Stimulated activated CD8-positive, alpha-beta memory T cell treated with anti-CD3 and anti-CD28 coated beads, Interleukin-4, amount 100 ng/mL, for 1 hour (primary cell): ENCODE measurements at places on chromosomes 3 and 15.

DNA sequence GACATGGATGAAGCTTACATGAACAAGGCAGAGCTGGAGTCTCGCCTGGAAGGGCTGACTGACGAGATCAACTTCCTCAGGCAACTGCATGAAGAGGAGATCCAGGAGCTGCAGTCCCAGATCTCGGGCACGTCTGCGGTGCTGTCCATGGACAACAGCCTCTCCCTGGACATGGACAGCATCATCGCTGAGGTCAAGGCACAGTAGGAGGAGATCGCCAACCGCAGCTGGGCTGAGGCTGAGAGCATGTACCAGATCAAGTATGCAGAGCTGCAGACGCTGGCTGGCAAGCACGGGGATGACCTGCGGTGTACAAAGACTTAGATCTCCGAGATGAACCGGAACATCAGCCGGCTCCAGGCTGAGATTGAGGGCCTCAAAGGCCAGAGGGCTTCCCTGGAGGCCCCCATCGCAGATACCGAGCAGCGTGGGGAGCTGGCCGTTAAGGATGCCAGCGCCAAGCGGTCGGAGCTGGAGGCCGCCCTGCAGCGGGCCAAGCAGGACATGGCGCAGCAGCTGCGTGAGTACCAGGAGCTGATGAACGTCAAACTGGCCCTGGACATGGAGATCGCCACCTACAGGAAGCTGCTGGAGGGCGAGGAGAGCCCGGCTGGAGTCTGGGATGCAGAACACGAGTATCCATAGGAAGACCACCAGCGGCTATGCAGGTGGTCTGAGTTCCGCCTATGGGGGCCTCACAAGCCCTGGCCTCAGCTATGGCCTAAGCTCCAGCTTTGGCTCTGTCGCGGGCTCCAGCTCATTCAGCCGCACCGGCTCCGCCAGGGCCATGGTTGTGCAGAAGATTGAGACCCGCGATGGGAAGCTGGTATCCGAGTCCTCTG lies 77.6 kb downstream of the CLDN11 start:
- DNase-seq = no peak

DNA sequence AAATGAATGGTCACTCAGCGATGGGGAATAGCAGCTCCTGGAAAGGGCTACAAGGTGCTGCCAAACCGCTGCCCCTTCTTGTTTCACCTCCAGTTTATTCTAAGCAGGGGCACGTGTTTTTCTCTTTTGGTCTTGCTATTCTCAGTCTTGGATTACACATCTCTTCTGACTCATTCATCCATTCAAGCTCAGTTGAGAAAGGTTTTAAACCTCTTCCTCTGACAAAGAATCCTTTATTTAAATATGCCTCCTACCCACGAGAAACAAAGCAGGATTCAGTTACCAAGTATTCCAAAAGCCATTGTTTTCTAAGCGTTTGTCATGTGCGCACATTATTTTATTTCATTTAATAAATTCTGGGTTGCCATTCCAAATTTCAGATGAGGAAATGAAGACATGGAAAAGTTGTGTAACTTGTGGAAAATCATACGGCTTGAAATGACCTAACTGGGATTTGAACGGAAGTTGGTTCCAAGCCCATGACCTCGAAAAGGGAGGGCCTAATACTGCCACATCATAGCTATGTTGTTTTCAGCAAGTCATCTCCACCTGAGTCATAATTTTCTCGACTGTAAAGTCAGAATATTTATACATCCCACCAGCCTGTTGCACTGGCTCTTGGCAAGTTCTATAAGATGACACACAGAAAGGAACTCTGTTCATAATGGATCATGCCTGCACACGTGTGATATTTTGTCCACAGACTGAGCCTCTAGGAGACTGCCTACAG lies 292.0 kb upstream of the SLCO3A1 start:
- DNase-seq = no peak

- DNase-seq = no peak
Observed at GRCh38 chr3:48684480-48685143, 1.1 kb downstream of the NCKIPSD start.

GRCh38 chr15:101359365-101359947 lies 64.4 kb upstream of the SNRPA1 start:
- no peak for DNase-seq

- no peak for DNase-seq
Observed at GRCh38 chr3:30873671-30874070, 20.8 kb downstream of the GADL1 start.

- DNase-seq = no peak
Observed at GRCh38 chr15:51678096-51678495, 3.2 kb upstream of the SCG3 start.

DNA sequence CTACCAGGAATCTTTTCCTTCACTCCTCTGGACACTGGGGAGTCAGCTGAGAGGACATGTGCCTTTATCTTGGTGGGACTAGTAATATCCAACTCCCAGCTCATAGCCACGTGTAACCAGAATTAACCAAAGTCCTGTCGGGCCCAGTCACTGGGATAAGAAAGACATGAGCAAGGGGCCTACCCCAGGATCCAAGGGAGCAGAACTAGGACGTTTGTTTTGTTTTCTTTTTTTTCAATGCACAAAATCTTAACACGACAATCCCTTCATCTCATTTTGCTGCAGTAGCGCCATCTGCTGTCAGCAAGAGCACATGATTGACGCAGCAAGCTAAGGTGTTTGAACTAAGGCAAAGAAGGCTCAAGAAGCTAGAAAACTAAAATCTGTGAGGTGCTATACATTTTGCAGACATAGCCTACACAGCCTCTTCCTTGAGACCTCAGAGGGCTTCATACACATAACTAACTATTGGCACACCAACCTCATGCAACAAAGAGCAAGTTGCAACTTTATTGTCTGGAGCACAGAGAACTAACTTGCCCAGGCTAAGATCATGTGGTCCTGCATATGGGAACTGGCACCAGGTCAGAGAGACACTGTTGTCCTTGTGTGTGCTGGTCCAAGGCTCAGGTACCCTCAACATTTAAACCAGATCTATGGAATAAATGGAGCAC lies 43.6 kb downstream of the RLBP1 start:
- DNase-seq = peak; percentile 44

GRCh38 chr3:156577736-156578135 lies 22.8 kb upstream of the SSR3 start:
- no peak for DNase-seq

DNA sequence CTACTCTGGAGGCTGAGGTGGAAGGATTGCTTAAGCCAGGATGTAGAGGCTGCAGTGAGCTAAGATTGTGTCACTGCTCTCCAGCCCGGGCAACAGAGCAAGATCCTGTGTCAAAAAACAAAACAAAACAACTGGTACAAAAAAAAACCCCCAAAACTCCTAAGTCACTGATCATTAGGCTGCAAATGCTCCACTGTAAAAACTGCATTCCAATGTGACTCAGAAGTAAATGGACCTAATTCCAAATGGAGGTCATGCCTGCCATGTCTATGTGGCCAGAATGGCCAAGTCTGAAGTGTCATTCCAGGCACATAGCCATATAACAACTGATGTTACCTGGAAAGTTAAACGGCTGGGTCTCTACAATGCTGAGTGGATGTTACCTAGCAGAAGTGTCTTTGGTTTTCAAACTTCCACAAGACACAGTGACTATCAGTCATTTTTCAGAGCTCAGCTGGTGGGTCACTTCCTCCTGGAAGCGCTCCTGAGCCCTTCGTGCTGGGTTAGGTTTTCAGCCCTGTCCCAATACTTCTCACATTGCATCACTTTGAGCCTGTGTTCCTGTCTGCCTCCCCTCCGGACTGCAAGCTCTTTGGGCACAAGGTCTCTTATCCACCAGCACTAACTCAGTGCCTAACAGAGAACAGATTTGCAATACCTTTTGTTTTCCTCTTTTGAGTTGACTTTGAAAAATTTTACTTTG lies 10.6 kb downstream of the FSTL1 start:
- DNase-seq = no peak

DNA sequence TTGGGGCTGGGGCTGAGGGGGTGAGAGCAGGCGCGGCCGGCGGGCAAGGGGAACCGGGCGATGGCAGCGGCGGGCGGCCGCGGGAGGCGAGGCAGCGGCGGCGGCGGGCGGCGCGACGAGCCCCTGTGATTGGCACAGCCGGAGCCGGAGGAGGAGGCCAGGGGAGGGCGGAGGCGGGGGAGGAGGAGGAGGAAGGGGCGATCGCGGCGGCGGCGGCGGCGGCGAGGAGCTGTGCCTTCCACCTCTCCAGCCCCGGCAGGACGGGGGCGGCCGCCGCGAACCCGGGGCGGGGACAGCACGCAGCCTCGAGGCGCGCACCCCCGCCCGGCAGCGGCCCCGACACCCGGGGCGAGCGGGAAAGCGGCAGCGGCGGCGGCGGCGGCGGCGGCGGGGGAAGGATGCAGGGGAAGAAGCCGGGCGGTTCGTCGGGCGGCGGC lies at the start of gene SLCO3A1:
Gene SLCO3A1 (plus strand): TSS at position 198 of the 437 bp plus-strand sequence.
- DNase-seq = peak; percentile 62

GRCh38 chr3:194244167-194244566 lies 107.0 kb downstream of the CPN2 start:
- DNase-seq = no peak

- no peak for DNase-seq
Observed at GRCh38 chr3:74617776-74618175, 3.3 kb upstream of the CNTN3 start.

DNA sequence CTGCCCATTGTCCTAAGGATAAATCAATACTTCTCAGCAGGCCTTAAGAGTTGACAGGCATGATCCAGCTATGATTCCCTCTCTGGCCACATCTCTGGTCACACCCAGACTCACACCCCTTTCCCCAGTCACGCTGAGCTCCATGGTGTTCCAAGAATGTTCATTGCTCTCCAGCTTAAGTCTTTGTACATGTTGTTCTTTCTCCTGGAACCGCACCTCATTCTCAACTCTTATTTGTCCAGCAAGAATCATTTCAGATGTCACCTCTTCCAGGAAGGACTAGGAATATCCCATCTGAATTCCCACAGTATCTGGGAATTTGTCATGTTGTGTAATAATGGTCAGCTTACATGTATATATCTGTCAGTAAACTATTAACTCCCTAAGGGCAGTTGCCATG lies 118.3 kb upstream of the GALNT15 start:
- DNase-seq = no peak

GRCh38 chr3:39280571-39280970 lies 735 bp upstream of the CX3CR1 start:
- no peak for DNase-seq

GRCh38 chr3:53464424-53464823 lies 30.0 kb upstream of the CACNA1D start:
- DNase-seq = no peak

DNA sequence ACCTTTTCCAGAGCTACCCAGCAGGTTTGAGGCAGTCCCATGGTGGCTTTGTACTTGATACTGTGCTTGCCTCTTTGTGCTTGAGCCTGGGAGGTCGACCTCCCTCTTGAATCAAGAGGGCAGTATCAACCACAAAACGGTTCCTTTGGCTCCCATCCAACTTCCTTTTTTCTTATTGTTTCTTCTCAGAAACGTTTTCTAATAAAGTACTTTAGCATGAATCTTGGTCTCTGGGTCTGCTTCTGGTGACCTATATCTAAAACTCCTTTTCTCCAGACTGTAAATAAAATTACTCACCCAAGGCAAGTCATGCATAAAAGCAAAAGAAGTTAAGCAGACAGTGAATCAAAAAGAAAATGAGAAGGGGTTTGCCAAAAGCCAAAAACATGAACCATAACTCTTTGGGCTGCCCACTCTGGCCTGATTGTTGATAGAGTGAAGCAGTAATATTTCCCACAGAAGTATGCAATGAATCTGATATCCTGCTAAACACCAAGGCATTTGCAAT lies 112.2 kb upstream of the SLC4A7 start:
- DNase-seq = no peak

GRCh38 chr15:44216958-44217357 lies 21.9 kb upstream of the FRMD5 start:
- DNase-seq = no peak

DNA sequence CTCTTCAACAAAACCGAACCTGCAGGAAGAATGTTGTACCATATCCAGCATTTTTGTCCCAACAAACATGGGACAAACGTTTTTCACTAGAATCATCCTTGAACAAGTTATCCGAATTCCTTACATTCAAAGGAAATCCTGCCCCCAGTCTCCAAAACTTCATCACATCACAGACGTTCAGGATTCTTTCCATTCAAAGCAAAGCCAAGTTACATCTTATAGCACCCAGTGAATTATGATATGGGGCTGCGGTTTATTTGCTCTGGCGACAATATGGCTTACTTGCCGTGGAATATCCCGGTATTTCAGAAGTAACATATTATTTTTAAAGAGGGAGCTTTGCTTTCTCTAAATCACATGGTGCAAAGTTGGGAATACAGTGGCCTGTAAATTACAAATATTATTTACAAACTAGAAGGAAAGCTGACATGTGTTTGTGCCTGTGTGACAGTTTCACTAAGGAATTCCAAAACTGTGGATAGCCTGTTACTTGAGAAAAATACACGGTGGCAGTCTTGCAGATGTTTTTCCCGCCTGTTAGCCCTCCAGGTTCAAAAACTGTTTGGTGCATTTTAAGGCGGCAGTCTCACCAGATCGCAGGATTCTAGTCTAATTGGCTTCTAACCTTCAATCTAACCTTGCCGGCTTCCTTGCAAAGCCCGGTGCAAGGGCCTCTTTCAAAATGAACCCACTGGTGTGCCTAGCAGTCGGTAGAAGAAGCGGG lies 736 bp upstream of the MBNL1 start:
- DNase-seq = no peak

- no peak for DNase-seq
Observed at GRCh38 chr3:171428321-171428787, 31.9 kb downstream of the TNIK start.

GRCh38 chr3:111939873-111940272 lies 39.0 kb upstream of the ABHD10 start:
- DNase-seq = no peak

DNA sequence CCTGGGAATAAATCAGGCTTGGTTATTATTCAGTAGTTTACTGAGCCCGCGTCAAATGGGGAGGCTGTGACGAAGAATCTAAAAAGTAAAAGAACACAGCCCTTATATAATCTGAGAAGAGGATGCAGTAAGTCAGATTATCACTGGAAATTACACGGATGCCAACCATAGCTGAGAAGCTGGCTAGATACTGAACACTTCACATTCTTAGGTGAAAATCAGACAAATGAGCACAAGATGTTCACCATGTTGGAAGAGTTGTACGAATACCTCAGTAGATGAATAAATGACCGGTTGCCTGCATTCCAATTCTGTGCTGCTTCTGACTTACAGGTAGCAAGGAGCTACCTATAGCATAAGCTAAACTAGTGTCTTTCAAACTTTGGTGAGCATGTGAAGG lies 254.3 kb downstream of the THRB start:
- DNase-seq = no peak

- DNase-seq = no peak
Observed at GRCh38 chr3:4351872-4352271, 48.7 kb downstream of the SETMAR start.

DNA sequence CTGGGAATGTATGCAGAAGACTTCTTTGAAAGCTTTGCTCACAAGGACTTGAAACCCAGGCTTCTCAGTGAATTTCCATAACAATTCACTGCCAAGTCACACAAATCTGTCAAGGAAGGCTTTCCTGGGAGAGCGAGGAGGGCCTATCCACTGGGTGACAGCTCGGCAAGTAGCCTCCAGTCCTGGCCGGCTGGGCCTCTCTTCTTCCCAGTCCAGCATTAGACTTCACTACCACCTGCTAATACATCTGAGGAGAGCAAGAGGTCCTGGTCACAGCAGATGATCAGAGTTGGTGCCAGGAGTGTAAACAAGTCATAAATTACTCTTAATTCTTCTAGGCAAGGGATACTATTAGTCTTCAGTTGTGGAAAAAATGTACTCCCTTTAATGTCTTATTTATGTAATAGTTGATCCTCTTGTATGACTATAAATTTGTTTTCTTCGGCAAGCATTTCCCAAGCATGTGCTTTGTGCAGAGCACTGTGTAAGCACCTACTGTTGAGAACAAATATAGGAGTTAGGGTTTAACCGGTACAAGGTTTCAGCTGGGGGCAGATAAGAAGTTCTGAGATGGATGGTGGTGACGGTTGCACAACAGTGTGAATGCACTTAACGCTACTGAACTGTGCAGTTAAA lies 162.9 kb downstream of the VGLL4 start:
- DNase-seq = no peak
